ENCODE measurements at places on chromosomes 2 and 18.

- DNase-seq, result no peak
Observed at GRCh38 chr2:129178356-129178755, 801.1 kb upstream of the RAB6C start.

DNA sequence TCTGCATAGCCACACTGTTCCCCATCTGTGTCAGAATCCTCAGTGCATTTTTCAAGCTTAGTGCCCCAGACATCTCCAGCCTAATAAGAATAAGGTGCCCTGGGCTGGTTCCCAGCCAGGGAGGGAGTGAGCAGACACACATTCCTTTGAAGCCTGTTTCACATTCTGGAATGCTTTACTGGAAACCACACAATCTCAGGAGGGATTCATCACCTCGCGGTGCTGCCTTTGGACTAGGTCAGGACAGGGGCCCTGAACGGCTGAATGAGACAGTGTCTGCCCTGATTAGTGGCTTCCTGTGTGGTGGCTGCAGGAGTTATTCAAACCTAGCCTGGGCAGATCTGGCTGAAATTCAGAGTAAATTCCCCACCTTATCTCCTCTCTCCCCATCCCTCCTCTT lies 108.0 kb upstream of the LDAH start:
- peak; percentile 64 for DNase-seq

DNA sequence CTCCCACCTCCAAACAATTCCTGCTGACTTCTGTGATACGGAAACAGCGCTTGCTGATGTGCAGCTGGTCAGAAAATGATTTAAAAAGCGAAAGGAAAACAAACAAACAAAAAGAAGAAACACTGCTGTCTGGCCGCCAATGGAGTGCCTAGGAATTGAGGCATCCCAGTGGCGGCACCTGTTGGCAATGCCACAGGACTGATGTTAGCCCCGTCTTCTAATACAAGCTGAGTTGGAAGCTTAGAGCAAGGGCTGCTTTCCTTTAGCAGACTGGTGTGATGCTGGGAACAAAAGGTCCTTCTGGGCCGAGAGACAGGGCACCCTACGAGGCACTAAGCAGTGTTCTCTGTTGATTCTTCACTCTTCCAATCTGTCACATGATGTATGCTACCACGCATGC lies 163.6 kb upstream of the REV1 start:
- DNase-seq, result no peak

DNA sequence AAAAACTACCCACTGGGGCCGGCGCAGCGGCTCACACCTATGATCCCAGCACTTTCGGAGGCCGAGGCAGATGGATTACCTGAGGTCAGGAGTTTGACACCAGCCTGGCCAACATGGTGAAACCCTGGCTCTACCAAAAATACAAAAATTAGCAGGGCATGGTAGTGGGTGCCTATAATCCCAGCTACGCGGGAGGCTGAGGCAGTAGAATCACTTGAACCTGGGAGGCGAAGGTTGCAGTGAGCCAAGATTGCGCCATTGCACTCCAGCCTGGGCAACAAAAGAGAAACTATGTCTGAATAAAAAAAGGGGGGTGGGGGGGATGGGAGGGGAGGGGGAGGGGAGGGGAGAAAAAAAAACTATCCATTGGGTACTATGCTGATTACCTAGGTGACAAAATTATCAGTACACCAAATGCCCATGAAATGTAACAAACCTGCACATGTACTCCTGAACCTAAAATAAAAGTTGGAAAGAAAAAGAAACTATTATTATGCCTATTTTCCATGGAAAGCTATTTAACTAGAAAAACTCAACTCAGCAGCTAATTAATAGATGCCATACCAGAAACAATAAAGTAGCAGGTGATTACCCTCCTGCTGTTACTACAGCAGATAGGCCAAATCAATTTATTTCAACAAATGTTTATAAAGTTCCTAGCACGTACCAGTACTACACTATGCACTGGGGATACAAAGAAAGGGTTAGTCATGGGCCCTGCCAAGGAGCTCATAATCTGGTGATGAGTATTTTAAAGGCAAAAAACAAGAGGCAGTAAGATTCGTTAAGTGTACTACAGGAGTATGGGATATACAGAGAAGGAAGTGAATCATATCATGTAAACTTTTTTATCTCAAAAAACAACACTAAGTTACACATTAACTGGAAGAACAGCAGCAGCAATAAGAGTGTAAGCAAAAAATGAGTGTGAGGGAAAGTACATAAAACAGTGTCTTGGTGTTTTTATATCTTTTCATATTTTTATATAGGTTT lies 112.8 kb upstream of the SLC39A10 start:
- peak; percentile 18 for DNase-seq

GRCh38 chr18:58048081-58048642 lies 4.1 kb downstream of the NEDD4L start:
- no peak for DNase-seq

GRCh38 chr2:231785822-231786176 lies 446 bp upstream of the COPS7B start:
- no peak for DNase-seq

DNA sequence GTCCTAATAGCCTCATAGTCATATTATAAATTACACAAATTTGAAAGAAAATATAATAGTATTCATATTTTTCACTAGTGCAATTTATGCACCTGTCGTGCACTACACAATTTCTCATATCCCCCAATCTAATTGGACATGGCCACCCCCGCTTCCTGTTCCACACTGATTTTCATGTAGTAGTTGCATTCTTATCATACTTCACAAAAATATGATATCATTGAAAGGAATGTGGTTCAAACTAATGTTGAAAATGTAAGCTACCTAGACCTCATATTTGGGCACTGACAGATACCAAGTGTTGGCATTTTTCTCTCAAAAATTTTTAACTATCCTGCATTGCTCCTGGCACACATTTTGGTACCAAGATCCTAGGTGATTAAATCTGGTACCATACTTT lies 985.5 kb upstream of the POU3F3 start:
- DNase-seq, result no peak

- DNase-seq, result no peak
Observed at GRCh38 chr18:47883771-47884413, 46.6 kb downstream of the SMAD2 start.

DNA sequence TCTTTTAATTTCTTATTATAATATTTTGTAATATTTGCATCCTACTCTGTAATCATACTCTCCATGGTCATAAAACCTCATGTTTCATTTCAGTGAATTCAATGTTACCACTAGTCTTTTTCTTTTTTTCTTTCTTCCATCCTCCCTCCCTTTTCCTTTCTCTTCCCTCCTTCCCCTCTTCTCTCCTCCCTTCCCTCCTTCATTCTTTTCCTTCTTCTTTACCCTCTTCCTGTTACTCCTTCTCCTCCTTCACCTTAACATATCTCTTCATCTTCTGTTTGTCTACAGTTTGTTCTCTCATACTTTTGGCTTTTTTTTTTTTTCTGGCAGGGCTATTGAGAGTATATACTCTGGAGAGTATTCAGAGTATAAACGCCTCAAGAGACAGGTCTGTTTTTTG lies 491.6 kb upstream of the ID2 start:
- DNase-seq, result no peak

GRCh38 chr2:7517088-7517487 lies 599.9 kb downstream of the RNF144A start:
- DNase-seq, result peak; percentile 52

GRCh38 chr18:24274837-24275236 lies 122.8 kb downstream of the OSBPL1A start:
- DNase-seq, result no peak

DNA sequence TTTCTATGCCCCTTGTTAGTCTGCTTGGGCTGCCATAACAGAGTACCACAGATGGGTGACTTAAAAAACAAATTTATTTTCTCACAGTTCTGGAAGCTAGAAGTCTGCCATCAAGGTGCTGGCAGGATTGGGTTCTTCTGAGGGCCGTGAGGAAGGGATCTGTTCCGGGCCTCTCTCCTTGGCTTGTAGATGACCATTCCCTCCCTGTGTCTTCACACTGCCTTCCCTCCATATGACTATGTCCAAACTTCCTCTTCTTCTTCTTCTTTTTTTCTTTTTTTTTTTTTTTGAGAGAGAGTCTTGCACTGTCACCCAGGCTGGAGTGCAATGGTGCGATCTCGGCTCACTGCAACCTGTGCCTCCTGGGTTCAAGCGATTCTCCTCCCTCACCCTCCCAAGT lies 13.1 kb upstream of the CCNYL1 start:
- DNase-seq, result no peak

DNA sequence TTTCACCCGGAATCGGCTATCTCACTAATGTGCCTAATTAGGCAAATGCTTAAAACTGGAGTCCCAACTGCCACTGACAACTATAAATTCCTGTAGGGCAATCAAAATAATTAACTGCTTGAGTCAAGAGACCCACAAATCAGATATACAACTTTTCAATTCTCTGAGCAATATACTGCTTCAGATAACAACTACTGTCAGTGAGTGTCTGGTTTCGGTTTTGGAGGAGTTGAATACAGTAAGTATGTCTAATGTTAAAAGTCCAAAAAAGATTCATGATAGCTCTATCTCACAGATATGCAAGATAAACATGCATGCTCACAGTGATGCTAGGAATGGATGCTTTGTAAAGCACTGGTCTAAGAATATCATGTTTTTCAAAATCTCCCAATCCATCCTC lies 283.3 kb downstream of the NRXN1 start:
- DNase-seq, result no peak
